ENCODE measurements at places on chromosomes 1 and 21. TPM values are rescaled to one million over a fixed set of nuclear protein-coding genes. Genes with fewer than 3 reads are reported as not detected.

DNA sequence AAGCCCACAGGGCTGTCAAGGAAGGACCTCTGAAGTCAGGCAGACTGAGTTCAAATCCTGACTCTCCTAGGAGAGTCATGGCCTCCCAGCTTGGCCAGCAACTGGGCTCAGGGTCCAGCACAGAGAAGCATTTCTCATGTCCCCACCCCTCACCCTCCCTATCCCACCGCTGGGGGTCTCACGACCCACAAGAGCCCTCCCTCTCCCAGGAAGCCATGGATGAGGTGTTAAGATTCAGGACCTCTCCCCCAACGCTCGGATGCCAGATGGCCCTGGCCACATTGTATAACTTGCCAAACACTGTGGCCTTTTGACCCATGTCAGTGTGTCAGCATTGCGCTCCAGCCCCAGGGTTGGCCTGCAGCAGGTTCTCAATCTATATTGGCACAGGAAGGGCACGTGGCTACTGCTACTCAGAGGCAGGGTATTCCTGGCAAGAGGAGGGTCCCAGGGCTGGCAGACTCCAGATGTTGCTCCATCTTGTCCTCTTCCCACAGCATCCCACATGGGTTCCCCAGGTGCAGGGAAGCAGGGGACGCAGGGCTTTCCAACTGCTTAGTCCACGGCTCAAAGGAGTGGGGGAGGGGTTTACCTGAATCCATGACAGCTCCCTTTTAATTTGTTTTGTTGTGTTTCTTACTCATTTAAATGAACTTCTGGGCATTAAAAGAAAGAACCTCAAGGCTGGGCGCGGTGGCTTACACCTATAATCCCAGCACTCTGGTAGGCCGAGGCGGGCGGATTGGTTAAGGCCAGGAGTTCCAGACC lies 10.5 kb downstream of the SLC2A1 start:
- no peak for DNase-seq

DNA sequence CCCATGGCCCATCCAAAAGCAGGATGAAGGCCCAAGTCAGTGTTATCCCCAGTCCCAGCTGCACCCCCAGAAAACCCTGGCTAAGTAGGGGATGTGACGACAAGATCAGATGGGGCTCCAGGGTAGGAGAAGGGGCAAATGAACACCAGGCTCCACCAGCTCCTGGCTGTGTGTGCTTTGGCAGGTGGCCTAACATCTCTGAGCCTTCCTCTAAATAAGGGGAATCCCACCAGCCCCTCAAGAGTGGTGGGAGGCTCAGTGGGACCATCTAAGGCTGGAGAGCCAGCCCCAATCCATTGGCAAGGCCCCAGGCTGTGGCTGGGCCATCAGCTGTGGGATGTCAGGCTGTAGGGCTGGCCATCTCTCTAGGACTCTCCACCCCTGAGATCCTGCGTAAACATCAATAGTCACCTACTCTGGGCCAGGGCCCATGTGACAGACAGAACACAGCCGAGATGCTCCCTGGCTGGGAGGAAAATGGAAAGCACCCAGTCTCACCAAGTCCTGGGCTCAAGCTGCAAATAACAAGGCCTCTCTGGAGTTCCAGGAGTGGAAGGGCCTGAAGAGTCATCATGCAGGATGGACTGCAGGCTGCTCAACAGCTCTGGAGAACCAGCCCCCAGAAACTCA lies 7.5 kb downstream of the SDC3 start:
- no peak for DNase-seq

DNA sequence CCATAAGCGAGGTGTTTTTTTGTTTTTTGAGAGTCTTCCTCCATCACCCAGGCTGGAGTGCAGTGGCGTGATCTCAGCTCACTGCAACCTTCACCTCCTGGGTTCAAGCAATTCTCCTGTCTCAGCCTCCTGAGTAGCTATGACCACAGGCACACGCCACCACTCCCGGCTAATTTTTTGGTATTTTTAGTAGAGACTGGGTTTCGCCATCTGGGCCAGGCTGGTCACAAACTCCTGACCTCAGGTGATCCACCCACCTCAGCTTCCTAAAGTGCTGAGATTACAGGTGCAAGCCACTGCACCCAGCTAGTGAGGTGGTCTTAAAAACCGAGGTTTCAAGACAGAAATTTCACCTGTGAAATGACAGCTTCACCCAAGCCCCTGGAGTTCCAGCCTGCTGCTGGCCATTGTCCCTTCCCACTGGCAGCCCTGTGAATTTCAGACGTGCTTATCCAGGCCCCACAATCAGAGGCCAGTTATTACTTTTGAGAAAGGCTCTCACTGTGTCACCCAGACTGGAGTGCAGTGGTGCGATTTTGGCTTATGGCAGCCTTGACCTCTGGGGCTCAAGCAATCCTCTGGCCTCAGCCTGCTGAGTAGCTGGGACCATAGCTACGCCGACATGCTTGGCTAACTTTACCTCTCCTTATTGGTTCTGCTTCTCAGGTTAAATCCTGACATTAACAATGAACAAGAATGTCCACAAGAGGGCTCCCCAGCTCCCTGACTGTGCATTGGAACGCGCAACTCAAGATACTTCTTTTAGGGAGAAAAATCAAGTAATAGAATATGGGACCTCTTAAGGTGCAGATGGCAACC lies 19.4 kb downstream of the ENO1 start:
- DNase-seq = peak; percentile 70

The MEAF6 gene
- polyA plus RNA-seq = 36.9 TPM

Measured in lung (tissue), 17 donors.